ENCODE measurements at places on chromosomes 3 and 15.
A peak's percentile ranks its signal among the peaks of the same experiment; 100 is the strongest.

- peak; percentile 58 for DNase-seq
These were observed 102.0 kb upstream of the MYRIP start for GRCh38 chr3:39707314-39707909.

- DNase-seq, result no peak
These were observed 56.4 kb downstream of the TPRA1 start for GRCh38 chr3:127534161-127534451.

DNA sequence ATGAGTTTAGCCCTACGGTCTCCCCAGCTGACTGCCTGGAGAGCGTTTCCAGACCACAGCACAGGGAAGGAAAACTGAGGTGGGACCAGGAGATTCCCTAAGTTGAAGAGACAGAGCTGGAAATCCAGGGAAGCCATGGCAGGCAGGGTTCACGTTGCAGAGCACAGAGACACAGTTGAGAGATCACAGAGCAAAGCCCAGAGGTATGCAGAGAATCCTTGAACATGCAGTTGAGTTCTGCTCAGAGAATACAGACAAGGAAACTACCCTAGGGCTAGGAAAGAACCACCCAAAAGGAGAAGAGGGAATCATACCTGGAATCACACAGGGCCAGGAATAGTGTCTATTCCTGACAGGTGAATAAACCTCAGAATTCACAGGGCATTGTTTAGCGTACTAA, 14.3 kb downstream of the SLC28A1 start:
- DNase-seq, result no peak

DNA sequence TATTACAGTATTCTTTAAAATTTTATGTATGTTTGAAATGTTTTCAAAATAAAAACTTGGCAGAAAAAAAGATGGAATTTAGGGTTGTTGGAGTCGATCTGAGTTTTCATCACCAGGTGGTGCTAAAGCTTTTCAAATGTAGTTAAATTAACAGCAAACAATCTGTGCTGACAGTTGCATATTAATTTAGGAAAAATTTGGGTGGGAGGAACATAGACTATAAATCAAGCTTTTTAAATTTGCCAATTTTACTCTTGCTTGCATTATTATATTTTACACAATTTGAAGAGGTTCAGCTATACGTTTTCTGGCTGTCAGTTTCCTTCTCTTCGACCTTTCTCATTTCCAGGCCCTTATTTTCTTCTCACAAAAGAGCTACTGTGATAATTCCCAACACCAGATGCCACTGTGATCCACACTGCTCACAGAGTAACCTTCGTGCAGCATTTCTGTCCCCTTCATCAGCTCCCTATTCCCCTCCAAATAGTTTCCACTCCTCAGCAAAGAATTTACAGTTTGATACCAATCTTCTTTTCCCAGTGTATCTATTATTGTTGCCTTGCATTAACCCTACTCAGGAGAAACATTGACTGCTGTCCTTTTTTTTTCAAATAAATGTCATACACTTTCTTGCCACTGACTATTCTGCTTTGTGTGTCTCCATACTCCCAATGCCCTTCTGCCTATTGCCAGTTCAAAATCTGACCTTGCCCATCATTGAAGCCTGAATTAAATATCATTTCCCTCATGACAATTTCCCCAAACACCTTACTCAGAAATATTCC, 53.4 kb upstream of the EIF5A2 start:
- peak; percentile 57 for DNase-seq

- no peak for DNase-seq
These were observed 4.2 kb downstream of the PLCL2 start for GRCh38 chr3:16888785-16889607.

DNA sequence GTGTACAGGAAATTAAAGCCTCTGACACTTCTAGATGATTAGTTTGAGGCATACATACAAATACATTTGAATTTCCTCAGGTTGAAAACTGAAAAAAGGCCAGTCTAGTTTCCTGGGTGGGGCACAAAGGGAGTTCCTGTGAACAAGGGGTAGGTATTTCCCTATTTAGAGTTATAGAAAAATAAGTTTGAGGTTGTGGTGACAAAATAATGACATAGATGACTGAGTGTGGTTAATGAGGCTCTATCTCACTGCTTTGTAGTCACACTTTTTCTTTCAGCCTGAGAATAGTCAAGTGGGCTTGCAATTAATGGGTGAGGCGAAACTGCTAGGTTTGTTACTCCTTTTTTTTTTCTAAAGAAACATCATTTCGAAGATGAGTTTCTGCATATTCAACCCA, 4.3 kb downstream of the SLCO3A1 start:
- DNase-seq, result no peak

DNA sequence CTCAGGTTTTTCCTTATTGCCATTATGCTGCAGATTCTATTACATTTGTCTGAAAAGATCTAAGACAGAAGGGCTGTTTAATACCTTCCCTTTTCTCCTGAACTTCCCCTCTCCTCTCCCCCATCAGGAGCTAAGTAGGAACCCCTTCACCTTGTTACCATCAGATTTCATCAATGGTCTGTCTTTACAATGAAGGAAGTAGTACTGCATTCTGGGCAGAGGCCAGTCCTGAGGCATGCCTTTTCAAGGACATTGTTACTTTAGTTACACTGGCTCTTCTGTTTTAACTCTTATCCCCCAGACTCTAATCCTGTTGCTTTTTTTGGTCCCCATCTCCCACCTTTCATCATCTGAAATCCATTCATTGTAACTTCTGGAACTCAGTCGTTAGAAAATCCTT, 8.1 kb downstream of the CTNNB1 start:
- DNase-seq, result no peak
